Transverse colon (tissue), 4 donors: ENCODE measurements at places on chromosomes 12 and 14. TPM values are rescaled to one million over a fixed set of nuclear protein-coding genes. Genes with fewer than 3 reads are reported as not detected.

DNA sequence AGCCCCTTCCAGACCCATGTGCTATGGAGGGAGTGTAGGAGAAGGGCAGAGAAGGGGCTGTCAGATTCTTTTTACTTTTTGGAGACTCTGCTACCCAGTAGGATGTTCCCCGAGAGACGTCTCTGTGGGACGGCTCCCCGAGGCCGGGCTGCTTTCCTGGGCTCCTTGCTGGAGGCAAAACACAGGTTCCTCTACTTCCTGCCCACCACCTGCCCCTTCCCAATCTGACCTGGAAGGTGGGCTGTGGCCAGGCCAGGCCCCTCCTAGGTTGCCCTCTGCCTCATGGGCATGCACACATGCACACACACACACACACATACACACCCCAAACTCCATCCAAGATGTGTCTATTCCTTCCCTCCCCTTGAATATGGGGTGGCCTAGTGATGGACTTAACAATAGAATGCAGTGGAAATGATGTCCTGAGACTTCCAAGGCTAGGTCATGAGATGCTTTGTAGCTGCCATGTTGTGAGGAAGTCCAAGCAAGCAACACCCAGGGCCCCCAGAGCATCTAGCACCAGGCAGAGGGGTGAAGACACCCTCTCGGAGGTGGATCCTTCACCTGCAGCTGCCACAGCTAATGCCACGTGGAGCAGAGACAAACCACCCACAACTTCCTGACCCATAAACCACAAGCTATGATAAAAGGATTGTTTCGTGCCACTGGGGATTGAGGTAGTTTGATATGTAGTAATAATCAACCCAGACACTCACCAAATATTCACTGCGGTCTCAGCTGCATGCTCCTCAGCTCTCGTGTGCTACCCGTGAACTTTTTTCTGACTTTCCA, 1.6 kb upstream of the ASB2 start:
- DNase-seq, result peak; percentile 54
- no peak overlapping the region for H3K4me3 ChIP-seq
- no peaks in the 10 kb centered on the region for H3K27me3 ChIP-seq

DNA sequence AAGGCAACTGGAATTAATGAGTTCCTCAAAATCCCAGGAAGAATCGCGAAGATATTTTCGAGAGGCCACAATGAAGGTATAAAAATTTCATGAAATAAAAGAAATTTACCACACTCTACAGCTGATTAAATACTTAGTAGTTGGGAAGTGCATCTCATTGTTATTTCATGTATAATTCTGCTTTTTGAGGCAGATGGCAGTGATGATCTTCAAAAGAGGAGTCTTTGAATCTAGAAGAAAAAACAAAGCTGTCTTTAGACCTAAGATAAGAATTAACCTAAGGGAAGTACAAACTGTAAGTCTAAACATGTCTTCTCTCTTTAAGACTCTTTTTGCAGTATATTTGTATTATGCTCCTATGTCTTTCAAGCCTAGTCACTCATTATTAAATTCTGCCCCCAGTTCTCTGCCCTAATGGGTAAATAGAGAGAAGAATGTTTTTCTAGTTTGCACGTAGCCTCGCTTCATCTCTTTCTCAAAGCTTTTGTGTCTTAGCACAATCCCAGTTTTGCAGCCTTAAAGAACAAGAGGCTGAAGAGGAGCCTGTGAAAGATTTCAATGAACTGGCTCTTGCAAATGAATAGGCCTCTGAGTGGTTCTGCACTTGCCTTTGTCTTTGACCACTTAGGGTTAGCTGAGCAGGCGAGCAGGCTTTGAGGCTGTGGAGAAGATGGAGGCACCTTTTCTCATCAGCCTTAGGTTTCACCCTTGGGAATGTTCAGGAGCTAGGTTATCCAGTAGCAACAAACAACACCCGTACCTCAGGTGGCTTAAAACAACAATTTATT, 32.7 kb downstream of the CFAP54 start:
- DNase-seq, result no peak
- no peak overlapping the region for H3K4me3 ChIP-seq
- H3K4me1 ChIP-seq, result no peaks in the 10 kb centered on the region

DNA sequence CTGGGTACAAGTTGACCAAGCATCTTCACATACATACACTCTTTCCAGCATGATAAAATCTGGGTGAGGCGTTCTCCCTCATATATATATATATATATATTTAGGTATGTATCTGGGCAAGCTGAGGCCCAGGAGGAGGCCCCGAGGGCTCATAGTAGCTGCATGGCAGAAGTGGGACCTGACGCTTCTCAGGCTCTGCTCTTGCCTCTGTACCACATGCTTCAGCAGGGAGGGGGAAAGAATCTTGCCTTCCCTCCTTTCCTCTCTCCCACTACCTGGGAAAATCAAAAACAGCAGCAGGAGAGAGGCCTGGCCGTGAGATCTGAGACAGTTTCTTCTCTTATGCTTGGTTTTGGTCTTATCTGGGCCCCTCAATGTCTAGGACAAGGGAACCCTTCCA, 9.2 kb downstream of the PPP1R1A start:
- H3K27ac ChIP-seq, result no peak overlapping the region
- no peak overlapping the region for H3K4me3 ChIP-seq
- peaks cover 5% of the 10 kb centered on the region for H3K4me1 ChIP-seq

FSCB gene
- not detected for total RNA-seq

GRCh38 chr12:79141776-79142175, 277.2 kb downstream of the SYT1 start:
- no peaks in the 10 kb centered on the region for H3K27me3 ChIP-seq
- no peak overlapping the region for H3K4me3 ChIP-seq
- no peak overlapping the region for H3K27ac ChIP-seq
- H3K4me1 ChIP-seq, result no peaks in the 10 kb centered on the region
- DNase-seq, result no peak
- no peaks in the 10 kb centered on the region for H3K36me3 ChIP-seq

- H3K27ac ChIP-seq, result no peak overlapping the region
- no peaks in the 10 kb centered on the region for H3K27me3 ChIP-seq
- H3K36me3 ChIP-seq, result no peaks in the 10 kb centered on the region
- H3K4me3 ChIP-seq, result no peak overlapping the region
- no peak for DNase-seq
These were observed 66.8 kb downstream of the SRGAP1 start for GRCh38 chr12:63911341-63911740.

- H3K36me3 ChIP-seq, result no peaks in the 10 kb centered on the region
- no peak for DNase-seq
- H3K4me3 ChIP-seq, result no peak overlapping the region
- H3K4me1 ChIP-seq, result peaks cover 3% of the 10 kb centered on the region
- peak overlapping the region; percentile 73 for H3K27ac ChIP-seq
- no peaks in the 10 kb centered on the region for H3K27me3 ChIP-seq
These were observed 22.5 kb downstream of the PDE3A start for GRCh38 chr12:20390846-20391245.

- no peaks in the 10 kb centered on the region for H3K36me3 ChIP-seq
- H3K27me3 ChIP-seq, result no peaks in the 10 kb centered on the region
- DNase-seq, result no peak
- H3K4me1 ChIP-seq, result no peaks in the 10 kb centered on the region
- H3K27ac ChIP-seq, result no peak overlapping the region
These were observed 514.8 kb downstream of the SLC6A15 start for GRCh38 chr12:84397846-84398245.

- no peak overlapping the region for H3K27ac ChIP-seq
- no peak overlapping the region for H3K4me3 ChIP-seq
- no peak for DNase-seq
- H3K36me3 ChIP-seq, result peaks cover 11% of the 10 kb centered on the region
- no peaks in the 10 kb centered on the region for H3K27me3 ChIP-seq
These were observed 33.7 kb downstream of the NRDE2 start for GRCh38 chr14:90297876-90298629.

- no peak overlapping the region for H3K27ac ChIP-seq
- no peaks in the 10 kb centered on the region for H3K36me3 ChIP-seq
- no peak for DNase-seq
These were observed 56.5 kb downstream of the HCAR2 start for GRCh38 chr12:122646517-122647217.

GRCh38 chr12:27966870-27967269, 5.7 kb downstream of the PTHLH start:
- DNase-seq, result no peak
- peaks cover 80% of the 10 kb centered on the region for H3K27me3 ChIP-seq
- no peak overlapping the region for H3K4me3 ChIP-seq

DNA sequence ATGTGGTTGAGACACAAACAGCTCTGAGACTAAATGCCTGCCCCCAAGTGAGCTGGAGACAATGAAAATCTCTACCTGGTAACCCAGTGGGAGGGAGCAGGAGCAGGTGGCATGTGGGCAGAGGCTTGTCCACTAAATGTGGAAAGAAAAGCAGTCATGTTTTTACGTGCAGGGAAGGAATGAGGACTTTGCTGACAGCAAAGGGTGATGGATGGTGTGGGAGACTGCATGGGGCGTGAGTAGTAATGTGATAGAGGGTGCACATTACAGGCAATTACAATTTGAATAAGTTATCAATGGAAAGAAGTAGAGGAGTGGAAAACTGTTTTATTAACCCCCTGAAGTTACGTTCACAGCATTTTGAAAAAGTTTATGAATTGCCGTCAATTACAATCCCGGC, 176.6 kb downstream of the NRXN3 start:
- H3K4me1 ChIP-seq, result no peaks in the 10 kb centered on the region
- H3K36me3 ChIP-seq, result no peaks in the 10 kb centered on the region
- DNase-seq, result no peak
- no peaks in the 10 kb centered on the region for H3K27me3 ChIP-seq

DNA sequence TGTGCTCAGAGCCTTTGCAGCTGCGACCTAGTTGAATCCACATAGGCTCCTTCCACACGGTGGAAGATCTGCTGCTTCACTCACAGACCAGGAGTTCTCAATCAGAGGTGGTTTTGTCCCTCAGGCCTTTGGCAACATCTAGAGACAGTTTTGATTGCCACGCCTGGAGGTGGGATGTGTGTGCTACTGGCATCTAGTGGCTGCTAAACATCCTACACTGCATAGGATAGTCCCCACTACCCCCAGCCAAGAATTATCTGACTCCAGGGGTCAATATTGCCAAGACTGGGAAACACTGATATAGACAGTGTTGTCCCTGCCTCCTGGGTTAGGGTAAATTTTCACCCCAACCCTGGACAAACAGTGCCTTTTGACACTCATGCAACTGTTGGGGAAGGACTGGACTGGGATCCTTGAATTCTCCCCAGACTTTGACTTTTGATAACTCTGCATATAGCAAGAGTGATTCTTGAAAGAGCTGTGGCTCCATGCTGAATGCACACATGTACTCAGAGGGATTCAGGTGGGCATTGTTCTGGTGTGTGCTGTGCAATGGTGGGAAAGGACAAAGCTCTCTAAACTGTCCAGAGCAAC, 39.8 kb downstream of the BAZ2A start:
- H3K36me3 ChIP-seq, result peaks cover 16% of the 10 kb centered on the region
- no peak overlapping the region for H3K4me3 ChIP-seq
- no peaks in the 10 kb centered on the region for H3K27me3 ChIP-seq
- H3K4me1 ChIP-seq, result peaks cover 6% of the 10 kb centered on the region
- H3K27ac ChIP-seq, result no peak overlapping the region
- no peak for DNase-seq

SERPINA3 gene
- total RNA-seq, result 19.7 TPM

RFX4 gene
- not detected for total RNA-seq

GRCh38 chr12:22529281-22530060, 14.9 kb downstream of the C2CD5 start:
- H3K4me3 ChIP-seq, result no peak overlapping the region
- H3K36me3 ChIP-seq, result no peaks in the 10 kb centered on the region
- no peaks in the 10 kb centered on the region for H3K4me1 ChIP-seq
- H3K27ac ChIP-seq, result no peak overlapping the region

DNA sequence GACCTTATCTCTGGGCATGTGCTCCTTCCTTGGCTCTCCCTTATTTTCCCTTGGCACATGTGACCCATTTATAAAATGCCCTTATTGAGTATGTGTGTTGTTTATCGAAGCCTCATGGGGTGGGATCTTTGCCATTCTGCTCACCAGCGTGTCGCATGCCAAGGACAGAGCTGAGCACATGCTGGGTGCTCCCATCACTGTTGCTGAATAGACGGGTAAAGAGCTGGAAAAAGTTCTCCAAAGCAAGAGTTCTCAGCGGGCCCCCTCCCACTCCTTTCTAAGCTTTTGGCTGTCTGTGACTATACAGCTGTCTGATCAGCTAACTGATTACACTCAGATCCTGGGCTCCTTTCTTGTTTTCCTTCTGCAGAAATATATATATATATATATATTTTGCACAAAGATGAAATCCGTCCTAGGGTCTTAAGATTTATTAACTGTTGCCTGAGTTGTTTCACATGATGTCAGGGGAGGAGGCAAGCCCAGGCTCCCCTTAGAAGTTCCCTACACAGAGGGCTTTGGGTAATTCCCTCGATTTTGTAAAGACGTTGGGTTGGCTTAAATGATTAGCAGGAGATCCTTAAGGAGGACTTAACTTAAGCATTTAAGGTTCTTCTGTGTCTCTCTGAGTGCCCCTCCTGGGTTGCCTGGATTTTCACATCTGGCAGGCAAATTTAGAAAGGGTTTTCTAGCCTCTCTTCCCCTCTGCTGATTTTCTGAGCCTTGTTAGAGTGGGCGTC, 71.6 kb downstream of the TMEM132C start:
- H3K4me1 ChIP-seq, result no peaks in the 10 kb centered on the region
- H3K36me3 ChIP-seq, result no peaks in the 10 kb centered on the region
- DNase-seq, result no peak
- H3K4me3 ChIP-seq, result no peak overlapping the region

DNA sequence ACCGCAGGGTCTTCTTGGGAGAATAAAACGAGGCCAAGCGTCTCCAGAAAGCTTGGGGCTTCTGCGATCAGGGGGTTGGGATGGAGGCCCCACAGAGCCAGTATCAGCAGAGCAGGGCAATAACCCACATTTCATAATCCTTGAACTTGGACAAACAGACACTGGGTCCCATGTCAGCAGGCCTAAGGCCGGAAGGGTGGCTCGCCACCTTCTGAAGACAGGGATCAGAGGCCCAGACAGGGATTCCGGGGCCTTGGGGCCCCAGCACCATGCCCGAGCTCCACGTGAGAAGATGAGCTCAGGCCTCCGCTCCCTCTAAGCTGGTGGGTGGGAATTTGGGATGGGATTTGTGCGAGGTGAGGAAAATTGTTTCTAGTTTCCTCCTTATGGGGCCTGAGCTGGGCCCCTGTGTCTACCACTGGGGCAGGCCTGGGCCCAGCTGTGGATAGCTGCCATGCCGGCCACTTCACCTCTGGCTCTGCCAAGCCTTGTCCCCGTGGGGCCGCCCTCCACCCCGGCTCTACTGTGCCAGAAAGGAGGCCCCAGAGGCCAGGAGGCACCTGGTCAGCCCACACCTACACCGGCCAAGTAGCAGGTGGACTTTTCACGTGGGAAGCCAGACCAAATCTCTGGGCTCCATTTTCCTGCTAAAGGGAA, 67.2 kb upstream of the DLK1 start:
- peaks cover 19% of the 10 kb centered on the region for H3K27me3 ChIP-seq
- H3K4me3 ChIP-seq, result no peak overlapping the region
- H3K4me1 ChIP-seq, result peaks cover 6% of the 10 kb centered on the region
- no peak overlapping the region for H3K27ac ChIP-seq
- no peaks in the 10 kb centered on the region for H3K36me3 ChIP-seq

GRCh38 chr12:66831495-66831894, 152.6 kb upstream of the GRIP1 start:
- H3K4me1 ChIP-seq, result no peaks in the 10 kb centered on the region

- H3K27me3 ChIP-seq, result no peaks in the 10 kb centered on the region
- no peak overlapping the region for H3K4me3 ChIP-seq
- H3K4me1 ChIP-seq, result peaks cover 53% of the 10 kb centered on the region
- no peaks in the 10 kb centered on the region for H3K36me3 ChIP-seq
These were observed 18.5 kb downstream of the NCOR2 start for GRCh38 chr12:124548854-124549378.

GRCh38 chr12:109549613-109550270, 23.6 kb downstream of the MMAB start:
- no peaks in the 10 kb centered on the region for H3K4me1 ChIP-seq
- no peaks in the 10 kb centered on the region for H3K36me3 ChIP-seq
- H3K4me3 ChIP-seq, result no peak overlapping the region
- H3K27me3 ChIP-seq, result peaks cover 66% of the 10 kb centered on the region
- no peak for DNase-seq
